Activated CD4-positive, alpha-beta T cell treated with anti-CD3 and anti-CD28 coated beads, Interleukin-2, amount 50 U/mL, for 48 hours (primary cell): ENCODE measurements at places on chromosomes 7 and 10.

DNA sequence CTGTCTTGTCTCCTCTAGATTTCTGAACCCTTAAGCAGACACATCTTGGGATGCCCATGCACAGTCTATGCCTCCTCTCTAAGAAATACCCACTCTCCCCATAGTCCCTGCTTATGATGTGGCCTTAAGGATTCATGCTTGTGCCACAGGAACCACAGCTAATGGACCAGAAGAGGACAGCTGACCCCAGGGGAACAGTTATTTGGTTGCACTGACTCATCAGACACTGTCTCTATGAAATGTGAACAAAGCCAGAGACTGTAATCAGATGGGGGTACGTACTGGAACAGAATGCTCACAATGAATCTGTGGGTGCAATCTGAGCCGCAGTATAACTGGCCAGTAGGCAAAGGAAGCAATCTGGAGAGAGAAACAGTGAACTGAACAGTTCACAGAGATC, 121.9 kb downstream of the USP6NL start:
- DNase-seq, result no peak

- DNase-seq, result no peak
Measured at GRCh38 chr10:90998733-90999511, 78.0 kb upstream of the ANKRD1 start.

GRCh38 chr7:74376256-74377036, 77.3 kb upstream of the GTF2IRD1 start:
- DNase-seq, result no peak

DNA sequence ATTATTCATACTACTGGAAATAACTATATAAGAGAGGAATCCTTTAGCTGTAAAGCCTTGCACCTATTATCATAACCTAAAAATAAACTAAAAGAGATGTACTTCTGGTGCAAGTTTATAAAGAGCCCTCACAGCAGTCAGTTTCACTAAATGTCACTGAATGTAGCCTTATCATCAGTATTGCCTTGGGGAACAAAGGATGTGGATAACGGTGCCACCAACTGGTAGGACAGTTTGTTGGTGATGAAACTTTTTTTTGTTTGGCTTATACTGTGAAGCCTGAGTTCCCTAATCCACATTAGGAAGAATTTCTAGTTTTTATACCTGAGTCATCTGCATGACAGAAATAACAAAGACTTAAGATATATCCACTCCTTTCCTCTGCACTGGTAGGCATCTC, 117.9 kb upstream of the COL1A2 start:
- DNase-seq, result no peak

- no peak for DNase-seq
Measured at GRCh38 chr10:78964952-78965633, 103.7 kb upstream of the ZMIZ1 start.

- DNase-seq, result no peak
Measured at GRCh38 chr7:68200051-68200670, 1203.5 kb downstream of the TYW1 start.

GRCh38 chr7:128302139-128302538, 41.6 kb downstream of the RBM28 start:
- DNase-seq, result no peak

DNA sequence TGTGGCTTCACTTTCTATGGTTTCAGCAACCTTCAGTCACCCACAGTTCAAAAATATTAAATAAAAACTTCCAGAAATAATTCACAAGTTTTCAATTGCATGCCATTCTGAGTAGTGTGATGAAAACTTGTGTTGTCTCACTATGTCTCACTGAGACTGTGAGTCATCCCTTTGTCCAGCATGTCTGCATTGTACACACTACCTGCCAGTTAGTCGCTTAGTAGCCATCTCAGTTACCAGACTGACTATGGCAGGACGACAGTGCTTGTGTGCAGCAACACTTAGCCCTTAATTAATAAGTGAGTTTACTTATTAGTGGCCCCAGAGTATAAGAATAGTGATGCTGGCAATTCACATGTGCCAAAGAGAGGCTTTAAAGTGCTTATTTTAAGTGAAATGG, 22.5 kb downstream of the CCDC186 start:
- DNase-seq, result no peak

DNA sequence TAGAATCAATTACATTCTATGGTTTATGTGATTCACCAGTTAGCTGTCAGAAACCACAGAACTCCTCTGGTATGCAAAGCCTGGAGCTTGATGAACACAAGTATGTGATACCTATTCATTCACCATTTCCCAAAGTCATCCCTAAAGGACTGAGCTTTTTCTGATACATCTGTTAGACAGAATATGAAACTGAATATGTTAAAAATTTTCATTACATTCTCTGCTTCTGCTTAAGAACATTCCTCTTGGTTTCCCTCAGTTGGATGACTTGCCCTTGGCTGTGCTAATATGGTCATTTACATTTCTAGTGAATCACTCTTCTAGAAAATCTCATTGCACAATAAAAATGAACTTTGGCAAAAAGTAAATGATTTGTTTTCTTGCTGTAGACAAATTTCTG, 10.8 kb upstream of the PON1 start:
- DNase-seq, result no peak

GRCh38 chr7:7228967-7229366, 46.6 kb downstream of the C1GALT1 start:
- no peak for DNase-seq

GRCh38 chr10:73039635-73040034, 57.0 kb downstream of the P4HA1 start:
- DNase-seq, result no peak

- DNase-seq, result no peak
Measured at GRCh38 chr10:31647861-31648260, 280.8 kb downstream of the ARHGAP12 start.

DNA sequence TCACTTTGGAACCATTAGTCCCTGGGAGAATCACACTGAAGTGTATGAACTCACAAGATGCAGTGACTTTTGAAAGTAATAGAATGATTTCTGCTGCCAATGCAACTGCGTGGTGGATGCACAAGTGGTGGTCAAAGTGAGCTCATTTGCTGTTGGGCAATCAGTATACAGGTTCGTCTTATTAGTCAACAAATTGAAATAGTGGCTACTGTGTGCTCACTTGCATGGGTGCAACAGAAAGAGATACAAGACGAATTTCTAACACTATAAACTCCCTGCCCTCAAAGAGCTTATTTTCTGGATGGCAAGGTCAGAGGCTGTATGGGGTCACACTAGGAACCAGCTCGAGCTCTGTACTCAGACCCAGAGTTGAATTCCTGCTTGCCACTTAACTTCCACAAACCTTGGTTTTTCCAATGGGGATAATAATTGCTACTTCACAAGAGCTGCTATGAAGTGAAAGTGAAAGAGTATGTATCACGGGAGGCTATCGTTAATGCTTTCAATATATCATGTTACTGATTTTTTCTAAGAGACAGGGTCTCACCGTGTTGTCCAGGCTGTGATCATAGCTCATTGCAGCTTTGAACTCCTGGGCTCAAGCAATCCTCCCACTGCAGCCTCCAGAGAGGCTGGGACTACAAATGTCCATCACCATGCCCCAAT, 8.3 kb upstream of the BCL7B start:
- no peak for DNase-seq

DNA sequence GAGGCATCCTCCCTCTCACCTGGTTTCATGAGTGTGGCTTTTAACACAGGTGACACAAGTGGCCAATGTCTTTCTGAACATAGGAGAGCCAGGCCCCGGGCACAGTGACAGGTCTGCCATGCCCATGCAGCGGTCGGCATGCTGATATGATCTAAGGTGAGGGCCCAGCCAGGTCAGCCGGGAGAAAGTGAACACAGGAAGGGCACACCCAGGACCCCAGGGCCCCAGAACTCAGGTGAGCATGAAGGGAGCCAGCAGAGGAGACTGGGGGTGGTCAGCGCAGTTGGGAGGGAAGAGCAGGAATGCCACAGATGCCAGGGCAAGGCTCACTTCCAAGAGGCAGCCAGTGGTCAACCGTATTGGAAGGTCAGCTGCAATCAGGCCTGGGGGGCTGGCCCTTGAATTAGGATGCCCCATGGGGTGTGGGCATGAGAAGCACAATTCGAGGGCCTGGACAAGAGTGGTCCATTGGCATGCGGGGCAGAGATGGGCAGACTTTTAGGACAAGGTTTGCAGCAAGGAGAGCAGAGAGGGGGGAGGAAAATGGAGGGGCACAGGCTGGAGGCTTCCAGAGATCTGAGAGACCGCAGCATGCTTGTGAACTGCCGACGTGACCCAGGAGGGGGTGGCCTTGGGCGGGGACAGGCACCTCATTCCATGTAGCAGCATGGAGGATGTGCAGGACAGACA, 3.9 kb upstream of the INPP5A start:
- no peak for DNase-seq

DNA sequence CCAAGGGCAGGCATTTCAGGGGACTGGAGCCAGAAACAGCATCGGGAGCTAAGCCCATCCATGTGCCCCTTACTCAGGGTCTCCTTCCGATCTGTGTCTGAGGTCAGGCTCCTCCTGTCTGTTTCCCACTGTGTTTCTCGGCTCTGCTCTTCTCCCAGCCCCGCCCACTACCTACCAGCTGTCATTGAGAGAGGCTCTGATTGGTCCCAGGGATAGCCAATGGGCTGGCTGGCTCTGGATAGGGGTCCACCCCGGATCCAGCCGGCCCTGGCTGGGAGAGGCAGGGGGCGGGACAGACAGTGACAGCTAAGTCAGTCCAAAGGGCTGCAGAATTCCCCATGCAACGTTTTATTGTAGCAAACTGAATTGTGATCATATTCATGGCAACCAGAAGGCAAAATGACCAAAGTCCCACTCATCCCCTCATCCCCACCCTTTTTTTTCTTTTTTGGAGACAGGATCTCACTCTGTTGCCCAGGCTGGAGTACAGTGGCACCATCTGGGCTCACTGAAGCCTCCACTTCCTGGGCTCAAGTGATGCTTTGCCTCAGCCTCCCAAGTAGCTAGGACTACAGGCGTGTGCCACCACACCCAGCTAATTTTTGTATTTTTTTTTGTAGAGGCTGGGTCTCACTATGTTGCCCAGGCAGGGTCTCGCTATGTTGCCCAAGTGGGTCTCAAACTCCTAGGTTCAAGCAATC, 76.3 kb downstream of the CLIP2 start:
- DNase-seq, result no peak

GRCh38 chr7:3668743-3669142, 367.7 kb downstream of the SDK1 start:
- DNase-seq, result no peak

- DNase-seq, result no peak
Measured at GRCh38 chr10:116768786-116769185, 26.4 kb upstream of the HSPA12A start.

DNA sequence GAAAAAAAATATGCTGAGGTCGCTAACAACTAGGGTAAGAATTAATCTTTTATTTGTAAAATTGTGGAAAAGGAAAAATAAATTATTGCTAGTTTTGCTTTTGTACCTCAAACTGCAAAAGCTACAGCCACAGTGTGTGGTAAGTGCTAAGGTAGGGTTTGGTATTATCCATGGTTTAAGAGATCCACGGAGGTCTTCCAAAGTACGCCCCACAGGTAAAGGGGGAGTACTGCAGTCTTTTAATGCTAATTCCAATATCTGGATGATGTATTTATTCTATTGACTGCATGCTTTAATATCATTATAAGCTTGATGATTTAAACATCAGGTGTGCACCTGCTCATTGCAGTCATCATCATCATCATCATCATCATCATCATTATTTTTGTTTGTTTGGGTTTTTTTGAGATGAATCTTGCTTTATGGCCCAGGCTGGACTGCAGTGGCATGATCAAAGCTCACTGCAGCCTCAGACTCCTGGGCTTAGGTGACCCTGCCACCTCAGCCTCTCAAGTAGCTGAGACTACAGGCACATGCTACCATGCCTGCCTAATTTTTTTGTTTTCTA, 38.4 kb upstream of the BMS1 start:
- no peak for DNase-seq

DNA sequence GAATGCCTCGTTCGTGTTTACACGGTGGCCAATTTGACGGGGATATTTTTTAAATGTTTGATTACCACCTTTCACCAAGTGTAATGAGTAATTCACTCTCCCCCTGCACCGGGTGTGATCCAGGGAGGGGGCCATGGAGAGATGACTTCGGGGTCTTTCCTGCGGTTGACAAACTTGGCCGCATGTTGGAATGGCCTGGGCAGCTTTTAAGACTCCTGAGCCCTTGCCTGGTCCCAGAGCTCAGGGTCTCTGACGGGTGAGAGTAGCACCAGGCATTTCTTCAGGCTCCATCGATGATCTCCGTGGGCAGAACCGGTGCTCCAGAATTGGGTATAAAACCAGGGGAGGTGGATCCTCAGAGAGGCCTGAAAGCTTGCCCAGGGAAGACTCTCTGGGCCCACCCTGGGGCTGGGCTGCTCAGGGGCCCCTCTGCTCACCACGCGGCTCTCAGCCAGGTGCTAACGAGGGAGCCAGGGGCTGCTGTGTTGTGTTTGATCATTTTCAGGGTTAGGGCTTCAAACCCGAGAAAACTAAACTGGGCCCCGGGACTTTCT, 882 bp downstream of the ZNF282 start:
- DNase-seq, result peak; percentile 27

GRCh38 chr10:4352414-4352961, 473.5 kb upstream of the AKR1E2 start:
- DNase-seq, result no peak

DNA sequence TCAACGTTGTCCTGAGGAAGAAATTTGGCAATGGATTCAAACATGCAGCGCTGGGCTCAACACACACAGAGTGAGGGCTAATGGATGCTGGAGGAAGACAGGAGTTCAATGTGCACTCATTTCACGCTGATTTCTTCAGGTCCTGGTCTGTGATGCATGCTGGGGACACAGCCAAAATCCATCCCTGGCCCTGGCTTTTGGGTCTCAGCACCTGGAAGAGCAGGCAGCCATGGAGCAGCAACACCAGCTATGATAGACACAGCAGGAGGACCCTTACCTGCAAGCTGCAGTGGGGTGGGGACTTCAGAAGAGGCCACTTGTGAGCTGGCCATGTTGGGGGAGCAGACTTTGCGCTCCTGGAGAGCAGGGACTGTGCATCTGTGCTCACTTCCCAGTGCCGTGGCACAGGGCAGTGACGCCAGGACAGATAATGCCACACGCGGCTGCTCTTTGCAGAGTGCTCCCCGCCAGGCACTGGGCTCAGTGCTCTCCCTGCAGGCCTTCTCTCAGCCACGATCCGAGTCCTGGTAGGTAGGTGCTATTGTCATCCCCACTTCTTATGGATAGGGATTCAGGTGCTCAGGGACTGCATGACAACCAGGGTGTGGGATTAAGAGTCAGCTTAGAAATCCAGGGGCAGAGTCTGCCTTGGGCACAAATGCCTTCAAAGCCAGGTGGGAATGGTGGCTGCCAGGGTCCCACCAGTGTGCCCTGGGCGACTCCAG, 138.8 kb upstream of the UNC5B start:
- DNase-seq, result no peak

GRCh38 chr7:27921081-27921836, 181.3 kb downstream of the TAX1BP1 start:
- DNase-seq, result no peak

GRCh38 chr7:29146888-29147609, 712 bp upstream of the CPVL start:
- DNase-seq, result no peak

GRCh38 chr7:159154243-159154642, 9.6 kb upstream of the VIPR2 start:
- DNase-seq, result no peak
